ENCODE measurements at places on chromosomes 7 and 10.

- DNase-seq, result no peak
Observed at GRCh38 chr7:33554576-33554975, 350.8 kb upstream of the BMPER start.

GRCh38 chr10:23151071-23151470 is 41.0 kb upstream of the PTF1A start:
- DNase-seq, result no peak

- DNase-seq, result no peak
Observed at GRCh38 chr10:133180965-133181639, 21.1 kb downstream of the KNDC1 start.

- no peak for DNase-seq
Observed at GRCh38 chr10:86785037-86785436, 28.6 kb downstream of the BMPR1A start.

DNA sequence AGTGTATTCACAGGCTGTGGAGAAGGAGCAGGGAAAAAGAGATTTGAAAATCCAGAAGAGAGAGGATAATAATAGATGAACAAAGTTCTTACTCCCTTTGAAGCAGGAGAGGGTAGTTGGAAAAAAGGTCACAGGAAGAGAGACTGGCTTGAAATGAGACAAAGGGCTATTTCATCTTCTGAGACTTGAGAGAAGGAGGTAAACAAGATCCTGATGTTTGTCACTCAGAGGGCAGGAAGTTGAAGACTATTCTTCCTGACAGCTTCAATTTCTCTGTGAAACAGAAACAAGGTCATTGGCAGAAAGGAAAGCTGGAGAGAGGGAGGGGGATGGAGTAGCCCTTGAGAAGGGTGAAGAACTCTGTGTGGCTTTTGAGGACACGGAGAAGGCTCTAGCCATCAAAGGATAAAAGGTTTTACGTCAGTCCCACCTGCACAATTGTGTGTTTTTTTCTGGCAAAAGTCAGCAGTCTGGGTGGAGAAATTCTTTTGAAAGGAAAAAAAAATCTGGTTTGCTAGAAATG is 216.1 kb upstream of the STEAP4 start:
- DNase-seq, result no peak

- DNase-seq, result no peak
Observed at GRCh38 chr7:133436014-133436428, 183.1 kb downstream of the EXOC4 start.
